T47D (cell line): ENCODE measurements at places on chromosomes 3 and 15.
A peak's percentile ranks its signal among the peaks of the same experiment; 100 is the strongest.

GRCh38 chr3:173886-174285, 22.7 kb upstream of the CHL1 start:
- no peak for DNase-seq

DNA sequence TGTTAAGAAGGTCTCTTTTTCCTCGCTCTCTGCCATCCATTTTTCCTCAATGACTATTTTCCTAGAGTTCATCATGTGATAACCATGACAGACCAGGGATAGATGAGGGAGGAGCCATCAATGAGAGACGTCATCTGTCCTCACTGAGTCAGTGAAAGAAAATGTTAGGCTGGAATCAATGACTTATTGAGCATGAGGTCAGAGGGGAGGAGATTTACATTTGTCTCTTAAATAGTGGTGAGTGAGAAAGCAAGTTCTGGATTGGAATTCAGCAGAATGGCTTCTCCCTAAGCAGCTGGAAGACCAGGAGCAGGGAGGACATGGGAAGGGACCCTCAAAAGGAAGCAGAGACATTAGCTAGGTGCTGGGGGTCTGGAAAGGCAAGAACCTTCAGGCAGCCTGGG, 28.2 kb upstream of the USP3 start:
- DNase-seq: no peak

DNA sequence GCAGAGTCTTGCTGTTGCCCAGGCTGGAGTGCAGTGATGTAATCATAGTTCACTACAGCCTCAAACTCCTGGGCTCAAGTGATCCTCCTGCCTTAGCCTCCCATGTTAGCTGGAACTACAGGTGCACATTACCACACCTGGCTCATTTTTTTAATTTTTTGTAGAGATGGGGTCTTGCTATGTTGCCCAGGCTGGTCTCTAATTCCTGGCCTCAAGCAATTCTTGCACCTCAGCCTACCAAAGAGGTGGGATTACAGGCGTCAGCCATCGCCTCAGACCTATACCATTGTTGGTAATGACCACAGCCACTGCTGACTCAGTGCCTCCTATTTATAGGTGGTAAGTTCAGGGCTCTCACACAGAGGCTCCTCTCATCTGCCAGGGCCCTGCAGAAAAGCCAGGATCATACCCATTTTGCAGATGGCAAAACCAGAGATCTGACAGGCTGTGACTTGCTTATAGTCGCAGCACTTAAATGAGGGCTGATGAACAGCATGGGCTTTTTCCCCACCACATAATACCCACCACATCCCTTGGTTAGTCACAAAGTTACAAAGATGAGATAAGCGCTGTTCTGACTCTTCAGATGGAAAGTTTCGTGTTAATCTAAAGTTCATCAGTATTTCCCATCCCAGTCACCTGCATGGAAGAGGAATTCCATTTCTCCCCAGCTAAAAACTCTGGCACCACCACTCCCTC, 21.8 kb upstream of the SPATA12 start:
- DNase-seq: no peak

DNA sequence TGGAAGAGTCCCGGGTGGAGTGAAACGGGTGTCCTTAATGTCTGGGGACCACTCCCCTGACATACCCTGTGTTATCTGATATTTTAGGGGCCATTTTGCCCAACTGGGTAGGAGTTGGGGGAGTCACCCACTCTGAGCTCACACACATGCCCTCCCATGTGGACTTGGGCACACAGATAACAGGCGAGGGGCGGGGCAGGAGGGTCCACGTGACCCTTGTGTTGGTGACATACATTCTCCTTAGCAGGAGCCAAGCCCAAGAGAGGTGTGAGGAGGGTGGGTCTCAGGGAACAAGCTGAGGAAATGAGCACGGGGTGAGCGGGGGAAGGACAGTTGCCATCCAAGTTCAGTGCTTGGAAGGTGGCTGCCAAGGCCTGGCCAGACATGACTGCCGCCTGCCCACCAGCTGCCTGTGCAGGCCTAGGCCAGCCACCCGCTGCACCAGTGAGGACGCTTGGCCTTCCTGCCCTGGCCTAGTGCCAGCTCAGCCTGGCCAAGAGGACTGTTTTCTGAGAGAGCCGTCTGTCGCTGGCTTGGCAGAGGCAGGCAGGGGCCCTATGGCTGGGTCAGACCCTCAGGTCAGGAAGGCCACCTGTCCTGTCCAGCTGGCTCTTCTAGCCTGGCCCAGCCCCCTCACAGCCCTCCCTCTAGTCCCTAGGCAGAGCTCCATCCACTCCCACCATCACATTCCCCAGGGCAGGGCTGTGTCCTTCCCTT, 31.3 kb upstream of the TMEM115 start:
- no peak for DNase-seq

GRCh38 chr3:51557993-51558392, 19.5 kb downstream of the RAD54L2 start:
- DNase-seq: no peak

GRCh38 chr3:190265796-190266195, 56.5 kb downstream of the CLDN1 start:
- DNase-seq: peak; percentile 89

GRCh38 chr3:118544458-118544857, 490.2 kb downstream of the IGSF11 start:
- DNase-seq: no peak

DNA sequence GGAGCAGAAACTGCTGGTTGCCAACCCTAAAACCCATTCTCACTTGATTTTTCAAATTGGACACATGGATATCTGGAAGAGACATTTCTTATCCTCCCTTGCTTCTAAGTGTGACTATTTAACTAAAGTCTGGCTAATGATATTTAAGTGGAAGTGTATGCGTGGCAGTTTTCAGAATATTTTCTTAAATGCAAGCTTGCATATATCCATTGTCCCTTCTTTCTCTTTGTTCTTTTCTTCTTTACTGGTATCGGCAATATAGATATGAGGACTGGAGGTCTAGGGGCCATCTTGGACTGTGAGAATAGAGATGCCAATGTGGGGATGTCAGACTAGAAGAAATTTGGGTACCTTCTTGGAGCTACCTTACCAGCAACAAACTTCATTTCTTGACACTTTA, 364.3 kb upstream of the DPH6 start:
- DNase-seq: no peak

DNA sequence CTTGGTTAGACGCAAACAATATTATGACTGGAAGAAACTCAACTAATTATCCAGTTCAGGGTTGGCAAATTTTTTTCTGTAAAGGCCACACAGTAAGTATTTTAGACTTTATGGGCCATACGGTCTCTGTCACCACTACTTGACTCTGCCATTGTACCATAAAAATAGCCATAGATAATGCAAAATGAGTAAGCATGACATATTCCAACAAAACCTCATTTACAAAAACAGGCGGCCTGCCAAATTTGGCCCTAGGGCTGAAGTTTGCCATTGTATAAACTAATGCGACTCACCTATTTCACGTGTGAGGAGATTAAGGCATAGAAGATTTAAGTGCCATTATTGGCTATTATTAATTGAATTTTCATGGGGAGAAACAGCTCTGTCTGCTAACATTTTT, 116.8 kb upstream of the CNTN6 start:
- DNase-seq: no peak

GRCh38 chr3:172647823-172648222, 63.0 kb downstream of the NCEH1 start:
- peak; percentile 84 for DNase-seq

- no peak for DNase-seq
These were observed 35.2 kb downstream of the IFT122 start for GRCh38 chr3:129474984-129475804.

- DNase-seq: no peak
These were observed 205.3 kb upstream of the LINGO1 start for GRCh38 chr15:77838061-77838460.

DNA sequence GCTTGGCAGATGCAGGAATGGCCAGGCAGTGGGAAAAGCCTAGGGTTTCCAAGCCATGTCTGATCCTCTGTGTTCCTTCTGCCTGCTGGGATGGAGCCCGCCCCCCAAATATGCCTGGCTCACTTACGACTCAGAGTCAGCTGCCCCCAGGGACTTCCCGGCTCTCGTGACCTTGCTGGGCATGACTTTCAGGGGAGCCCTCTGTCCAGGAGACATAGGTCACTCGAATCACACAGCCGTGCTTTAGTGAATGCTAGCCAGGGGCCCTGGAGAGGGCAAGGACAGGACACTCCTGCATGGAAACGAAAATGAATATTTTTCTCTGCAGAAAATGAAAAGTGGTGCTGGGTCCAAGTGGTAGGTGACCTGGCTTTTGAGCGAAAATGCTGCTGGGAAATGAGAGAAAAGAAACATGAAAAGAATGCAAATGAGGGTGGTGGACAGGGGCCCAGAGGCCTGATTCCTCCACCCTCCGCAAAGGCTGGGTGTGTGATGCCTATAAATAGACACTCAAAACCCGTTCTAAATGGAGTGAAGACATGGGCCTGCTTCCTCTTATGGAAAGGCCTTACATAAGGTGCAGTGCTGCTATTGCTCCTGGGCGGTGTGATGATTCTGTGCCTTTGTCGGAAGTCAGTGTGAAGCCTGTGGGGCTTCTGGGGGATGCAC, 107.4 kb downstream of the APBA2 start:
- DNase-seq: no peak

DNA sequence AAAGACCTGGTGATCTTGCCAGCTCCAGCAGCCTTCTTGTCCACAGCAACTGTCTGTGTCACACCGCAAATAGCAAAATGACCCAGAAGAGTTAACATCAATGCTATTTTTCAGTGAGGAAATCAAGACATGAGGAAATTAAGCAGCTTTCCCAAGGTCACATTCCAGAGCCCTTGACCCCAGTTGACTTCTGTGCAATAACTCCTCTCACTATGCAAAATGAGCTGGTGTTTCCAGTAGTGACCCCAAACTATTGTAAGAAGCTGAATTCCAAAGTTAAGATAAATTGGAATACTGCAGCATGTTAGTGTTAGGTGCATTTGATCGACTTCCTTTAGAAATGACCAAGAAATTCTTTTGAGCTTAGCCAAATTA, 172.8 kb upstream of the SNTN start:
- DNase-seq: no peak

DNA sequence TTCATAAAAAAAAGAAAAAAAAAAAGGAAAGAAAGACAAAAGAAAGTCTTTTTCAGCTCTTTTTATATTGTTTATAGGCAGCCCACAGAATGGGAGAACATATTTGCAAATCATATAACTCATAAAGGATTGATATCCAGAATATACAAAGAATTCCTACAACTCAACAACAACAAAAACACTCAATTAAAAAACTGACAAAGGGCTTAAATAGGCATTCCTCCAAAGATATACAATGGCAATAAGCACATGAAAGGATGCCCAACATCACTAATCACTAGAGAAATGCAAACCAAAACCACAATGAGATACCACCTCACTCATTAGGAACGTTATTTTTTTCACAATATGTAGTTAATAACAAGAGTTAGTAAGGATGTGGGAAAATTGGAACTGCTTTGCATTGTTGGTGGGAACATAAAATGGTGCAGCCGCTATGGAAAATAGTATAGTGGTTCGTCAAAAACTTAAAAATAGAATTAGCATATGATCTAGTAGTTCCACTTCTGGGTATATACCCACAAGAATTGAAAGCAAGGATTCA, 54.2 kb upstream of the CMTM8 start:
- no peak for DNase-seq
